ENCODE measurements at places on chromosomes 3 and 15. TPM values are rescaled to one million over a fixed set of nuclear protein-coding genes. Genes with fewer than 3 reads are reported as not detected.

GRCh38 chr15:50353251-50353974 lies 1.6 kb downstream of the GABPB1 start:
- DNase-seq, result no peak

- DNase-seq, result peak; percentile 79
Measured at GRCh38 chr3:126212620-126213378, 32.4 kb upstream of the ALDH1L1 start.

GRCh38 chr15:45091161-45091560 lies 22.8 kb downstream of the DUOX2 start:
- no peak for DNase-seq

- DNase-seq, result no peak
Measured at GRCh38 chr3:128188326-128188725, 35.0 kb downstream of the EEFSEC start.

DNA sequence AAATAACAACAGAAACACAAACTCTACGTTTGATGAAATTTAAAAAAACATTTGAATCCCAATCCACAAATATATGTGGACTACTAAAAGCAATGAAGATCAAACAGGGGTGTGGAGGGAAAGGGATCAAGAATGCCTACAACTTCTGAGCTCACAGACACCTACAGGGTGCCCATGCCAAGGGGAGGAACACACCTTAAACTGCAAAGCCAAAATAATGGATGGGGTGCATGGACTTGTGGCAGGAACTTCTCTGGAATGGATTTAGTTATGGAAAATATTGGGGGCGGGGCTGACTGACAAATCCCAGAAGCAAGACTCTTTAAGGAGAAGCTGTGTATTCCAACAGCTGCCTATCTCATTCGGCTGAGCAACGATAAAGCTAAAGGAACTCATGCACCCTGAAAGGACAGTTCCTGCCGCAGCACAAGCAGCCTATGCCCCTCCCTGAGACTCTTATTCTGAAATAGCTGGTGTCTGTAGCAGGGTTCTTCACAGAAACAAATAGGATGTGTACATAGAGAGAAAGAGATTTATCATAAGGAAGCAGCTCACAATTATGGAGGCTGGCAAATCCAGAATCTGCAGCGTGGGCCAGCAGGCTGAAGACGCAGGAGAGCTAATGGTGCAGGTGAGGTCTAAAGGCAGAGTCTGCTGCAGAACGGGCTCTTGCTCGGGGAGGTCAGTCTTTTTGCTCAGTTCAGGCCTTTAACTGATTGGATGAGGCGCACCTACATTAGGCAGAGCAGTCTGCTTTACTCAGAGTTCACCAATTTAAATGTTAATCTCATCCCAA lies 24.5 kb upstream of the PLA2G4D start:
- no peak for DNase-seq

- no peak for DNase-seq
Measured at GRCh38 chr3:130048726-130049125, 32.9 kb upstream of the ALG1L2 start.

GRCh38 chr3:39134305-39134704 lies 19.1 kb downstream of the CSRNP1 start:
- DNase-seq, result no peak

ZCWPW2 gene
- 0.71 TPM for total RNA-seq

TNNC1 gene
- total RNA-seq, result 16.6 TPM

SCG5 gene
- total RNA-seq, result 127 TPM

CELSR3 gene
- 9.8 TPM for total RNA-seq

NPAP1 gene
- total RNA-seq, result 0.12 TPM

MYL3 gene
- 5.4 TPM for total RNA-seq

CASR gene
- 4.4 TPM for total RNA-seq

SPTSSB gene
- 28.8 TPM for total RNA-seq

FHIT gene
- total RNA-seq, result 6.9 TPM

INTS14 gene
- total RNA-seq, result 43.9 TPM

SI gene
- 4.7 TPM for total RNA-seq
